ENCODE measurements at places on chromosomes 1 and 21.
A peak's percentile ranks its signal among the peaks of the same experiment; 100 is the strongest.

- no peak for DNase-seq
These were observed 387.0 kb downstream of the USP25 start for GRCh38 chr21:16116798-16117197.

DNA sequence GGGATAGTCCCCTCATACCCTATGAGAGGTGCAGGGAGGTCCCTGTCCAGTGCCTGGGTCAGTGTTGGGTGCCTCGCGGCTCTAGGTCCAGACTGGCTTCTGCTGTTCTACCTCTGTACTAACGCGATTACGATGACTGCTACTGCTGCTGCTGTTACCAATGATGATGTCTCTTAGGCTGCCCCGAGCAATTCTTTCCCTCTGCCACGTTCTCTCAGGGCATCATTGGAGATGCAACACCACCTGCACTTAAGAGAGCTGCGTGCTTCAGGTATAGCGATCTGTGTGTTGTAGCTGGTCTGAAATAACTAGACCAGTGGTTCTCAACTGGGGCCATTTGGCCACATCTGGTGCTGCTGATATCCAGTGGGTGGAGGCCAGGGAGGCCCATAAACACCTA lies 36.9 kb downstream of the KAZN start:
- DNase-seq: no peak

GRCh38 chr1:100955322-100955721 lies 59.4 kb downstream of the SLC30A7 start:
- DNase-seq: peak; percentile 33

DNA sequence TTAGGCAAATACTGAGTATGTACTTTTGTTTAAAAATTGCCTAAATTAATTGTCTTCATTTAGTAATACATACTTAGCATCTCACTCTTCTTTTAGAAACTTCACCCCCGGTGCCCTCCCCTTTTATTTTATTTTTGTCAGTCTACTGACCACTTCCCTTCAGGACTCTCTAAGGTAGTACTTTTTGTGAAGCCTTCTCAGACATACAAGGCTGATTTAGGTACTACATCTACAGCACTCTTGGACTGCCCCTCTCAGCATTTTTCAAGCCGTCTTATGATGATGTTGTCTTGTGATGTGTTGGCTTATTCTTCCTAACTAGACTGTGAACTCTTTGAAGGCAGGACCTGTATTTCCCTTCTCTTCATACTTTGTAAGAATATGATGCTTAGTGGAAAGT lies 24.7 kb downstream of the RPS6KC1 start:
- no peak for DNase-seq

DNA sequence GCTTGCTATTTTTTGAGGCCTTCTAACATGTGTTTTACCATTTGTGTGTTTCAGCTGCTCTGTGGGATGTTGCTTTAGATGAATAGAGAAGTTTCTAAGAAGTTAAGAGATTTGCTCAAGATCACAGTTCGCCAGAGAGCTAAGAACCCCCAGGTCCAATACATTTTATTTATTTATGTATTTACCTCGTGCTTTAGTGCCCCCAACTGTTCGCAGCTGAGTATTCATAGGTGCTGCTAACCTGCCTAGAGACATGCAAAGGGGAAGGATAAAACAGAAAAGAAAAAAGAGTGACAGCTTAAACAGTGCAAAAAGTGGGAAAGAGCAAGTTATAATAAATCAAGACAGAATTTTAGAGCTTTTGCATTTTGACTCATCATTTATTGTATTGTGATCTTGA lies 31.1 kb downstream of the NFYC start:
- DNase-seq: no peak

DNA sequence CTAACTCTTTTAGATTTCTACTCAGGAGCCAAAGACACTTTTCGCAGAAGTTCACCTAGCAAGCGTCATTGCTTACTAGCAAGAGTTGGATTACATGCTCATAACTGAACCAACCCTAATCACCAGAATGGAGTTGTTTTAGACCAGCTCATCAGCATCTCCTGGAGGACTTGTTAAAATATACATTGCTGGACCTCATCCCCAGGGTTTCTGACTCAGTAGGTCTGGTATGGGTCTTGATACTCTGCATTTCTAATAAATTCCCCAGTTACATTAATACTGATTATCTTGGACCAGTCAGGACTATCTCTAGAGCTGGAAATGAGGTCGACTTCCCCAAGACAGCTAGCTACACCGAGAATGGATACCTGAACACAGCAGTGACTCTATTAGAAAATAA lies 9.7 kb upstream of the PRDX6 start:
- DNase-seq: no peak

DNA sequence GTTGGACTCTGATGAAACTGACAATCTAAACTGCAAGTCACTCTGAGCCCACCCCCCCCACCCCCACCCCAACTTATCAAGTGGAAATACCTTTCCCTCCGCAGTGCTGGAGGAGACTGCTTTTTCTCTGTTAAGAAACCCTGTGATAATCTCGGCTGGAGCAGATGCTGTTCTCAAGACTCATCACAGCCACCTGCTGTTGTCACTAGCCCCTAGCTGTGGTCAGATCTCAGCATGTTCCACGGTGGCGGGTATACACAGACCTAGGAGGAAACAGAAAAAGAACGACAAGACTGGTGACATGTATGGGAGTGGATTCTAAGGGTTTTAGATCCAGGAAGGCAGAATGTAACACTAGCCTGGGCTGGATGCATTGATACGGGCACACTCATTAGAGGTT lies 2.3 kb downstream of the ACTL8 start:
- DNase-seq: no peak

- DNase-seq: no peak
These were observed 2.0 kb downstream of the HNRNPU start for GRCh38 chr1:244862354-244862698.

- DNase-seq: no peak
These were observed 565.8 kb upstream of the PKN2 start for GRCh38 chr1:88118176-88118845.

- no peak for DNase-seq
These were observed 22.9 kb downstream of the TCP10L start for GRCh38 chr21:32562426-32562825.

DNA sequence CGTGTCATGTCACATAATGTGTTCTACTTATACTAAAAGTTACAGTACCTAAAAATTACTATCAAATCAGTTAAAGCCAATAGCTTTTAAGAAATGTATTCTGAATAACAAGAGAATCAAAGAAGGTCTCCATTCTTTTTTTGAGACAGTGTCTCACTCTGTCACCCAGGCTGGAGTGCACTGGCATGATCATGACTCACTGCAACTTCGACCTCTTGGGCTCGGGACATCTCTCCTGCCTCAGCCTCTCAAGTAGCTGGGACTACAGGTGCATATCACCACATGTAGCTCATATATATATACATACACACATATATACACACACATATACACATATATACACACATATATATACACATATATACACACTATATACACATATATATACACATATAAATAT lies 20.1 kb downstream of the COP1 start:
- no peak for DNase-seq

GRCh38 chr1:246709835-246710234 lies 14.4 kb upstream of the SCCPDH start:
- no peak for DNase-seq

DNA sequence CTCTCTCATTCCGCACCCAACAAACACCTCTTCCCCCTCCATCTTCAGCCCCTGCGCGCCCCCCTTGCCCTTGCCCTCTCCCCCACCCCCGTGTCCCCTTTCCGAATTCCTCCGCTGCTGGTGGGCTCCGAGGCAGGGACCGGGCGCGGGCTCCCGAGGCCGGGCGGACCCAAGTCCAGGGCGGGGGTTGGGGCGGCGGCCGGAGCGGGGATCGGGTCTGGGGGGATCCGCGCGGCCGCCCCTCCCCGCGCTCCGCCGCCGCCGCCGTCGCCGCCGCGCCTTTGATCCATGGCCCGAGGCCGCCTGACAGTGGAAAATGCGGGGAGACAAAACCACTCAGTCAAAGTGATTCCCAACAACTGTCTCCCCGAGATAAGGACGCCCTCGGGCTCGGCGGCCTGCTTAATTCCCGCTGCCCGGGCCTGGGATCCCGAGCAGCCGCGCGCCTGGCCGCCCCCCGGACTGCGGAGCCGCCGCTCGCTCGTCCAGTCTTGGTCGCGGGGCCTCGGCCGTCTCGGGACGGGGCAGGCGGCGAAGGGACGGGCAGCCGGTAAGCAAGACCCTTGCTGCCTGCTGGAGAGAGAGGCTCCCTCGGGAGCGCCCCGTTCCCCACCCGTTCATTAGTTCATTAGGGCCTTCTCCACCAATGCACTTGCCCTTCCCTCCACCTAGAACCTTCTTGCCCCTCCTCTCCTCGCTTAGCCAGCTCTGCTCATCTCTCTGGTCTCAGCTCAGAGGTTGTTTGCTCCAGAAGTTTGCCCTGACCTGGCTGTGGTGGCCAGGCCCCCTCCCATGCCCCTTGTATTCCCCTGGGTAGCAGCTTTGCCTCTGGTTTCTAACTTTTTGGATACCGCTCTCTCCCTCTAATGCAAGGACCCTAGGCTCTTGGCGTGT lies 86.4 kb downstream of the PAX7 start:
- no peak for DNase-seq
